ENCODE measurements at places on chromosomes 6 and 20.

- no peak for DNase-seq
Measured at GRCh38 chr6:44652547-44652946, 265.0 kb downstream of the CDC5L start.

GRCh38 chr20:24812373-24812772 is 136.7 kb upstream of the CST7 start:
- DNase-seq, result no peak

DNA sequence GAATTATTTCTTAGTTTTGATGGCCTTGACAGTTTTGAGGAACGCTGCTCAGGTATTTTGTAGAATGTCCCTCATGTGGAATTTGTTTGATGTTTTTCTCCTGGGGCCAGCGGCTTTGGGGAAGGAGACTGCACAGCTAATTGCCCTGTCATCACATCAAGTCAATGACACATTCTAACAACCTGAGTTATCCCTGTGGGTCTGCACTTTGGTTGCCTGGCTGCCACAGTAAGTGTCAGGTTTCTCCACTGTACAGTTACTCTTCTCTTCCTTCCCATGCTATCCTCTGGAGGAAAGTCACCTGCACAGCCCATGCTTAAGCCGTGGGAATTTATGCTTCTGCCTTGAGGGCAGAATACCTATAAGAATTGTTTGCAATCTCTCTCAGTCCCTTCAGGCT is 1.4 kb upstream of the TREML4 start:
- no peak for DNase-seq

DNA sequence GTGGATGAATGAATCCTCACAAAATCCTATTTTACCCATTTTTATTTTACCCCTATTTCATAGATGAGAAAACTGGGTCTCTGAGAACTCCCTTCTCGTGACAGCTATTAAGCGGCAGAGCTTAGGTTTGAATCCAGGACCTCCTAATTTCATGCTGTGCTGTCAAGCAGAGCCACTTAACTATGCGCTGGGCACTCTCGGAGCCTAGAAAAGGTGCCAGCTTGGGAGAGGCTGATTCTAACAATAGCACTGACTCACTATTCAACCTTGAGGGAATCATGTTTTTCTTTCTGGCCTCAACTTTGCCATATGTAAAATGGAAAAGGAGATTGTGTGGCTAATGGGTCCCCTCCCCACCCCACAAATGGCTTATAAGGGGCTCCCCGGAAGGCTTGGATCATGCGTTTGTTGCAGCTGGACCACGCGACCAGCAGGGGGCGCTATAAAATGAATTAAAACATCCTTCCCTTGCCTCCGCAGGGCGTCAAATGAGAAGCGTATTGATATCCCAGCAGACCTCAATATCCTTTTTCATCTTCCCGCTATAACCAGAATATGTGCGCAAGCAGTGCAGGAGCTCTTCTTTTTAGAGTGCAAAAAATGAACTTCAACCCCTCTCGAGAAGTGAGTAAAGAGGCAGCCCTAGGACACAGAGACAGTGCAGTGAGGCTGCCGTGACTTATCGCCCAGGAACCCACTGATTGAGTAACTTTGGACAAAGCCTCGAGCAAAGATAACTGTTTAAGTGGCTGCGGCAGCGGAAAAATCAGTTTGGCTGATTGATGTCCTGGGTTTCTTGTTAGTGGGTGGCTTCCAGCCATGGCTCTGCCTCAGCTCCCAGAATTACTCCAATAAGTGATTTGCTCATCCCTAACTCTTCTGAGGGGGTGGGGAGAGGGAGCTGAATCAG is 12.8 kb upstream of the PDYN start:
- no peak for DNase-seq

DNA sequence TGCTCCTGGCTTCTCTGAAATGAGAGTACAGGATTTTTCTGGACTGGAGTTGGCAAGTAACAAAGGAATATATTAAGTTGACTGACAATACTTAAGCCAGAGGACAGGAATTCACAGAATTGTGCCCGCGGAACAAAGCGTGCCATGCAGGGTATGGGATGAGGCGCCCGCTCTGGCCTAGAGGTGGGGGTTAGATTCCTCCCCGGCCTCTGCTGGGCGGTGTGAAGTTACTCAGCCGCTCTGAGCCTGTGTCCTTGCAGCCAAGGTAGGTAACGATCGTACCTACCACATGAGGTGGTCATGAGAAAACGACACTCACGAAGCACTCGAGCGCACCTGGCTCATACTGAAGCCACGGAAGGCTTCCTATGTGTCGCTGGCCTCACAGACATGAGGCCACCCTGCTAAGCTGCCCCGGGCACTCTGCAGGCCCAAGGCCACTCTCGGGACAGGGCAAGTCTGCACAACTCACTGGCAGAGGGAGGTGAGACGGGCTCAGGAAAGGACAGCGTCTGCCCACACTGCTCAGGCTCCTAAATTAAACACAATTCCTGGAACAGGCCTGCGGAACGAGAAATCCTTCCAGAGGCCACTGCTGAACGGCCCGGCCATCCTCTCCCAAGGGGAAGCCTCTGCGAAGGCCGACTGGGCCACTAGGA is 70.8 kb downstream of the PSMG4 start:
- no peak for DNase-seq

DNA sequence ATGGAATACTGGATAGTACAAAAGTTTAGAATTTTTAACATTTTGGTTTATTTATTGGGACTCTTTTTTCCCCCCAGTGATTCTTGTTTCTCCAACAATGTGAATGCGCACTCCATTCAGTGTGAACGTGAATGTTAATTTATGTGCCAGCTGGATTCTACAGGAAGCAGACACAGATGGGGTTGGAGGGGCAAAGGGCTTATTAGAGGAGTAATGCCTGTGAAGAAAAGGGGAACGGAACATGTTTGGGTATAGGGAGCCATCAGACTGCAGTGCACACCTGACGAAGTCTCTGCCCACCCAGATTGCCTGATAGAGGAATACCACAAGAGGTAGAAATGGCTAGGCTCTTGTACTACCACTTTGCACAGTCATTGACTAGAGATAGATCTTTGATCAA is 48.2 kb downstream of the PTPRA start:
- DNase-seq, result no peak

DNA sequence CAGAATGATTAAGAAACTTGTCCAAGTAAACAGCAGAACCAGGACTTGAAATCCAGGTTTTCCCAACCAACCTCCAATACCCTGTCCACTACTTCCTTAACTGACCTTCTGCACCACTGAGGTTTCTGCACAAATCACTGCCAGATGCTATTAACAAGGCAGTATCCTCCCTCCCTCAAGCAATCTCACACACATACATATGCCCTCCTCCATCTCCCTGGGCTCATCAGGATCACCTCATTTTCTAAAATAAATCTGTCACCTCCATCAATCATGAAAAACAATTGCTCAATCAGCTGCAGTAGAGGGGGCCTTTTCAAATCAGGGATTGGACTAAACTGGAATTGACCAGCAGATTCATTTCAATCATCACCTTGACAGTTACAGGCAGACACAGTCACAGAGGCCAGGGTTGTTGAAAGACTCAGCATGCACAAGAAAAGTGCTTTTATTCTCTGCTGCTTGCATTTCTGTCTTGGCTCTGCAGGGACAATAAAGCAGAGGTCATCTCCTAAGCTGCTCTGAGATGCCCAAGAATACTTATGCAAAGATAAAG is 539.4 kb downstream of the PTPRT start:
- DNase-seq, result no peak

DNA sequence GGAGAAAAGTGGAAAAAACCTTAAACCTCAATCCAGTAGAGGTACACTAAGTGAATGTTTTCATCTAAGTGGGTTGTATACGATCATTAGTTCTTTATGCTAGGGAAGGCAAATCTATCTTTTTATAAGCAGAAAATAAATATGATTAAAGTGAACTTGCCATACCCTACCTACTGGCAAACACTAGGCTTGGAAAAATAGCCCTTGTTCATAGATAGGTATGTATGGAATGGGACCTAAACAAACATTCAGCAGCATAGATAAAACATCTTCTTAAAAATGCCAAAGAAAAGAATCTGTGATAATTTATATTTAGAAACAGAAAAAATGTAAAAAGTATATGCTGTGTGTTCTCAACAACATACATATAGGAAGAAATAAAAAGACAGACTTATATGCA is 18.8 kb downstream of the REV3L start:
- no peak for DNase-seq

- no peak for DNase-seq
Measured at GRCh38 chr6:53033764-53034163, 31.4 kb upstream of the FBXO9 start.

DNA sequence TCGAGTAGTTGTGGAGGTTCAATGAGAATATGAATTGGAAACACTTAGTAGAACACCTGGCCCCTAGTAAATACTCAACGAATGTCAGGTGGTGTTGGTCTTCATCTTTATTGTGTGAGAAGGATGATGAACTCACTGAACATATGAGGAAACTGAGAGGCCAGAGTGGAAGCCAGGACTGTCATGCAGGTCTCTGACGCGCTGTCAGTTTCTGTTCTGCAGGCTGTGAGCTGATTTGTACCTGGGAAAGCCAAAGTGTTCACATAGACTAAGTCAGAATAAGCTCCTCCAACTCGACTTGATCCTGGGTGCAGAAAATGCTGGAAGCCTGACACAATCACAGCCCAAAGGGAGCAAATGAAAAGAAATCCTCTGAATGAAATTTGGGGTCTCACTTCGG is 222.2 kb downstream of the LY86 start:
- DNase-seq, result no peak

DNA sequence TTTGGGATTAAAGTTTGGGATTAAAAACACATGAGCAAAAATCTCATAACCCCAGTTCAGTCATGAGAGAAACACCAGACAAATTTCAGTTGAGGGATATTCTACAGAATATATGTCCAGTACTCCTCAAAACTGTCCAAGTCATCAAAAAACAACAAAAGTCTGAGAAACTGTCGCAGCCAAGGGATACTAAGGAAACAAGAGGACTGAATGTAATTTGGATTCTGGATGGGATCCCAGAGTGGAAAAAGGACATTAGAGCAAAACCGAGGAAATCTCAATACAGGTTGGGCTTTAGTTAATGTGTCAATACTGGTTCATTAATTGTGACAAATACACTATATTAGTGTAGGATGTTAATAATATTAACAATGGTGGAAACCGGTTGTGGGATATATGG is 219.3 kb downstream of the BCKDHB start:
- no peak for DNase-seq

DNA sequence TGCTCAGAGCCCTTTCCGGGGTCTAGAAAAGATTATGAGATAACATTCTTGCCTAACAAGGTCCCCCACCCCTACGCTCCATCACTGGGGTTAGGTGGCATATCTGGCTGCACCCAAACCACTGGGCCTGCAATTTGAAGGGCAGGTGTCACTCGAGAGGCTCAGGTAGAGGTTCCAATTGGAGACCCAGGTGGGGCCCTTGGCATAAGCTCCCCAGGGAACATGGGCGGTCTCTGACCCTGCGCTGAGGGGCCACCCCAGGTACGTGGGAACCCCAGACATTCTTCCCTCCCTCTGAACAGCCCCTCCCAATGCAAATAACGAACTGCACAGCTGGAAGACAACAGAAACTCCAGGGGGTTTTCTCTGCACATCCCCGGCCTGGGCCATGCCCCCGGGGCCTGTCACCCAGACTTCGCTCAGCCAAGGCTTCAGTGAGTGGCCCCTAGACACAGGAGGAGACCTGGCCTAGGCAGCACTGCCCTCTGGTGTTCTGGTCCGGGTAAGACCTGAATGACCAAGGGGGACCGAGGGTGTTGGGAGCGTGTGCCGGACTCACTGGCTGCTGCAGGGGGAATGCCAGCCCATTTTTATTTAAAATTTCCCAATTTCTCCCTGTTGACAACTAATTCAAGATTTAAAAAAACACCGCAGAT is 47.5 kb downstream of the DSTN start:
- no peak for DNase-seq

DNA sequence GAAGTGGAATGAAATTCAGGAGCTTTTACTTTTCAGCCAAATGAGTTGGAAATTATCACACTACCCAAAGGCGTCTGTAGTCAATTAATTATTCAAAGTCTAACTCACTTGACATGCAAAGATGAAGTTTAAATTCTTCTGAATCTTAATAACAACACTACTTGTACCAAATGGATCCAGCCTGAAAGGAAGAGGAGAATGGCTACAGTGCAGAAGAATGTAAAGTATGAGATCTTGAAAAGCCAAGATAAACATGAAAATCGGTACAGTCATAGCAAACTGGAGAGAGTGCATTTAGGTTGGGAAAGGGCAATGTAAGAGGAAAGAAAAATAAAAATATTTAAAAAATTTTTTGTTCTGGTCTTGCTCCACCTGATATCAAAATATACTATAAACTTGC is 195.5 kb downstream of the SIM1 start:
- DNase-seq, result no peak

DNA sequence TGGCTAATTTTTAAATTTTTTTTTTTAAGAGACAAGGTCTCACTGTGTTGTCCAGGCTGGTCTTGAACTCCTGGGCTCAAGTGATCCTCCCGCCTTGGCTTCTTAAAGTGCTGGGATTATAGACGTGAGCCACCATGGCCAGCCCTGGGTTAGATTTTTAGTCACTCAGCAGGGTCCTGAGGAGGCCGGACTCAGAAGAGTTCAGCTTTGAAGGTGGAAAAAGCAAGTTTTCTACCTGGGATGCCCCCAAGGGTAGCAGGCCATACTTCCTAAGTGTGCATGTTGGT is 44.2 kb downstream of the FGD2 start:
- no peak for DNase-seq

GRCh38 chr20:47670913-47671312 is 114.4 kb downstream of the SULF2 start:
- no peak for DNase-seq

GRCh38 chr20:20929341-20929740 is 176.8 kb downstream of the LINC00237 start:
- DNase-seq, result no peak

DNA sequence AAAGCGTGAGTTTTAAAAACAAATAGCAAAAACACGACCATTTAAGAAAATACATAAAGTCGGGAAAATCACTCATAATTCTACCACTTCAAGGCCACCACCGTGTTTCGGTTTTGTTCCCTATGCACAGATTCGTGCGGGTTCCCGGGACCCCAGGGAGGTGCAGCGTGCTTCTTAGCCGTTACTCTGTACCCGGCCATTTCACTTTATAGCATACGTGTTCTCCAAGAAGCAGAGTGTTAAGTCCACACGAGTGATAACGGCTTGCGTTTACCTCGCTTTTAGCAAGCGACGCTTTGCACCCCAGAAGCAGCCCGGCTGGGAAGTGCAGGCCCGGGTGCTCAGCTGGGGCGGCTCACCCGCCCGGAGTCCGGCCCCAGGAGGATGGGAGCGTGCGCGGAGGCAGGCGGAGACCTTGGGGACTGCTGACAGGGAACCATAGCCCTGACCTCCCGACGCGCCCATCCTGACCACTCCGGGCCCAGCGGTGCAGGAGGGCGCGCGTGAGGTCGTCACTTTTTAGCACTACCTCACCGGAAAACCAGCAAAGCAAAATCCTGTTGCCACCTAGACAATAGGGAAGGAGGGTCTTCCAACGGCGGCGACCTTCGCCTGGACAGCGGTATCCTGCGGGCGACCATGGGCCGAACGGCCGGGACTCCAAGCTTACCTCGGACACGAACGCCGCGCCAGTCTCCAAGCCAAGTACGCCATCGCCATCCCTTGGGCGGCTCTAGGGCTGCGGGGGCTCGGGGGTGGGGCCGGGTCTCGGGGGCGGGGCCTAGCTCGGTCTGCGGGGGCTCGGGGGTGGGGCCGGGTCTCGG is at the start of gene ECI2:
TSS of gene ECI2 (minus strand) at position 735 of the 824 bp plus-strand sequence. CDS start at position 720, 15 bp downstream.
- peak; percentile 25 for DNase-seq

- DNase-seq, result no peak
Measured at GRCh38 chr20:48851579-48851978, 23.8 kb upstream of the PREX1 start.
